ENCODE measurements at places on chromosomes 3 and 15.

- DNase-seq: no peak
These were observed 257.0 kb downstream of the LSAMP start for GRCh38 chr3:116188231-116188785.

DNA sequence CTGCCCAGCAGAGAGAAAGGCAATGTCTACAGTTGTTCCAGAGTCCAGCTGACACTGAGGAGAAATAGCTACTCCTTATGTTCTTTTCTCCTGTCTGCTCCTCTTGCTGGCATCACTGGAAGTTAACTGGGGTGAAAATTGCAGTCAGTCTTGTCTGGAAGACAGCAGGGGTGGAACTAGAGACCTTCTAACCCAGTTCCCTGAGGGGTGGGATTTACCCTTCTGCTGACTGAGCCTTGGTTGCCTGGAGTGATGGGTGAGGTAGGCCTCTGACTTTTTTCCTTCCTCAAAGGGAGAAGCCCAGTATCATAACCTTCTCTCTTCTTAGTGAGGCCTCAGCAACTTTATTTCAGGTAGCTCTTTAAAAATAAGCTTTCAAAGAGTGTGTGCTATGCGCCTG, 16.2 kb downstream of the ZNF609 start:
- DNase-seq: no peak

DNA sequence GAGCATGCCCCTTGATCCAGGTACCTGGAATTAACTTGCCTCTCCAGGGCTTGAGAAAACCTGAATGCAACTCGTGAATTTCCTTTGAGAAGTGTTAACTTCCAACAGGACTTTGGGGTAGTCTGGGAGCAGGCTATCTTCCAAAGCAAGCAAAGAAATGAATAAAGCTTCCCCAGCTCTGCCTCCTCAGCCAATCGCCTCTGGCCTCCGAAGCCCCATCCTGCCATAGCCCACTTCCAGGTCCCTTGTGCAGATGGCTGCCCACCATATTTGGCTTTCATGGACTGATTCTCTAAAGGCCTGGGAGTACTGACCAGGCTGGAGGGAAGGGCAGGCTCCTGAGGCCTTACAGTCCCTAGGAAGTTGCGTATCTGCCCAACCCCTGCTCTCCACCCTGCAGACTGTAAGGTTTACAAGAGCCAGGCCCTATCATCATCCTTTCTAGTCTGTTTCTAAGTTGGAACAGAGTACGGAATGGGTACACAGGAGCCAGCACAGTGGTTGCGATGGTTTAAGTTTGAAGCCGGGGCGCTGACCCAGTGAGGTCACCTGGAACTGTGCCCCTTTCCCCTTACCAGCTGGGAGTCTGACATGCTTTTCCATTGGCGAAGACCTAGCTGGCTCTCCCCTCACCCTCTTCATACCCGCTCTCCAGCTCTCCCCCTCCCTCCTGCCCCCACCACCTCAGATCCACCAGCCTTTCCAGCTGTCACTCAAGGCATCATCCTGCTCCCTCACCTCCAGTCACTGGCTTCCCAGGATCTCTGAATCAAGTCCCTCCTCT, 1.1 kb upstream of the PML start:
- no peak for DNase-seq

DNA sequence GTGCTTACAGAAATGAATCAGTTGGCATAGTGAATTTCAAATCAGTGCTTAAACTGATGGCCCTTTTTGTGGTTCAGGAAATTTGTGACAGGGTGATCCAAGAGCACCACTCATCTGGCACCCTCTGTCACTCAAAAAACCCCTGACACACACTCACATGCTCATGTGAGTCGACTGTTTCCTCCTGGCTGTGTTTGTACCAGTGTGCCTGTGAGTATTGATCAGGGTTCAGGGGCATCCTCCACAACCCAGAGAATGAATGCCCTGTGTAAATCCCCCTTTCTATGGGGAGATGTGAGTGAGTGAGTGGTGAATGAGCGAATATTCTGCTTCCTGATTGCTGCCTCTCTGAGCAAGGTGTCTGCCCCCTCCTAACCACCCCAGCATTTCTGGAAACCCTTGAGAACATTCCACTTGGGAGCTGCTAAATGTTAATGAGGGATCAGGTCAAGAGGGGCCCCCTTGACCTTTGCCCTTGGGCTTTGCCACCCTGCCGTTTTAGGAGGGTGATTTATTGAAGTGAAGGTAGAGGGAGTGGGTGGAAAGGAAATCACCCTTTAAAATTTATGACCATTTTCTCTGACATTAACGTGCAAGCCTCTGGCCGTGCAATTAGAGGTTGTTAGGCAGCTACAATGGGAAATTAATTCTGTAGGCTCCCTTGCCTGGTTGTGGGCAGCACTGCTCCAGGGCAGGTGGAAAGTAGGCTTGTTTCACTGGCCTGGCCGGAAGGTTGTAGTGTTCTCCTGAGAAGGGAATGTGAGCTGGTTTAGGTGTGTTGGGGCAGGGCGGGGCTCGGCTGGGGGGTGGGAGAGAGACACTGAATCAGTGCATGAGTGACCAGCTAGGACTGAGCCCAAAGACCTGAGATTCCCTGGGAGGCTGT, 87.2 kb downstream of the SLCO3A1 start:
- DNase-seq: no peak

- no peak for DNase-seq
These were observed 56.9 kb downstream of the FLNB start for GRCh38 chr3:58064923-58065638.

All from stimulated activated CD8-positive, alpha-beta memory T cell treated with anti-CD3 and anti-CD28 coated beads, Interleukin-2, amount 100 ng/mL, for 1 hour (primary cell).